Effector memory CD4-positive, alpha-beta T cell (primary cell): ENCODE measurements at places on chromosomes 16 and 17.

DNA sequence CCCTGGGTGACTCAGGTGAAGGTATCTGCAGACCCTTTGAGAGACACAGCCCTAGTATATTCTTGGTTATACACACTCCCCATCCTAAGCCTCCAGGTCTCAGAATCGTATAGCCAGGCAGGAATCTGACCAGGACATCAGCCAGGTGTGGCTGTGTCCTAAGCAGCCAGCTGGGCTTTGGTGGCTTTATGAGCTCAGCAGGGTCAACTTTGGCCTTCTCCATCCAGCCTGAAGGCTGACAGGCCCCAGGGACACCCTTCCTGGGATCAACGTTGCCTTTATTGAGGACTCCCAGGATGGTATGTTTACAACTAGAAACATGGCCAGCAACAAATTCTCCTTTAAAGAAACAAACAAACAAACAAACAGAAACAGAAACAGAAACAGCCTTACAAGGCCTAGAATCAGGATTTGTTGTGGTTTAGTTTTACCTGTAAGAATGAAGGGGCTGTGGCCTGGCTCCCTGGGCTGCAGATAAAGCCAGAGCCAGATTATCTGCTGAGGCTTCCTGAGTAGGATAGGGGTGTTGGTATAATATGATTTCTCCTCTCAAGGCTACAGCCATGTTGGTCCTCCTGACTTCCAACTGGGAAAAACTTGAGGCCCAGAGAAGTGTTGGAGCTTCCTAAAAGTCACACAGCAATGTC, 8.5 kb downstream of the KIF19 start:
- no peak for DNase-seq

DNA sequence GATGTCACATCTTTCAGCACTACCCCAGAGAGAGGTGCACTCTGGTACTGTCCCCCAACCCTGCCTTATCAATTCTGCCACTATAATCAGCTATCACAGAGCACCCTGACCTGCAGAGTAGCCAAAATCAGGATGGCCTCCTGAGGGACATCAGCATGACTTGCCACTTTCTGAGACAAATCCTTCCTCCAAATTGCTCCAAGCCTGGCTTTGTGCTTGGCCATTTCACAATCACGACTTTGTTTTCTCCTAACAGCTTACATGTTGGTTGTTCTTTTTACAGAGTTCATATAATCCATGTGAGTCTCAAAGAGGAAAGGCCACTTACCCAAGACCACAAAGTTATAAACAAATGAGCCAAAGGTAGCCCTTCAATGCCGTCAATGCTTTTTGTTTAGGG, 449.0 kb upstream of the CDH5 start:
- no peak for DNase-seq

- no peak for DNase-seq
These were observed 787 bp downstream of the ZFPM1 start for GRCh38 chr16:88453611-88454522.

GRCh38 chr17:82872591-82873520, 33.0 kb upstream of the ZNF750 start:
- no peak for DNase-seq

GRCh38 chr17:41972571-41973407, 6.2 kb downstream of the CNP start:
- no peak for DNase-seq

- no peak for DNase-seq
These were observed 9.0 kb upstream of the MAPK3 start for GRCh38 chr16:30131869-30132475.

DNA sequence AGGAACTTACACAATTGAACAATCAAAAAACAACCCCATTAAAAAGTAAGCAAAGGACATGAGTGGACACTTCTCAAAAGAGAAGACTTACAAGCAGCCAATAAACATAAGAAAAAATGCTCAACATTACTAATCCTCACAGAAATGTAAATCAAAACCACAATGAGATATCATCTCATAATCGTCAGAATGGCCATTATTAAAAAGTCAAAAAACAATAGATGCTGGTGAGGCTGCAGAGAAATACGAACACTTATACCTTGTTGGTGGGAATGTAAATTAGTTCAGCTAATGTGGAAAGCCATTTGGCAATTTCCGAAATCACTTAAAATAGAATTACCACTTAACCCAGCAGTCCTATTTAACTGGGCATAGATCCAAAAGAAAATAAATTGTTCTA, 301.9 kb upstream of the KCNJ16 start:
- no peak for DNase-seq

DNA sequence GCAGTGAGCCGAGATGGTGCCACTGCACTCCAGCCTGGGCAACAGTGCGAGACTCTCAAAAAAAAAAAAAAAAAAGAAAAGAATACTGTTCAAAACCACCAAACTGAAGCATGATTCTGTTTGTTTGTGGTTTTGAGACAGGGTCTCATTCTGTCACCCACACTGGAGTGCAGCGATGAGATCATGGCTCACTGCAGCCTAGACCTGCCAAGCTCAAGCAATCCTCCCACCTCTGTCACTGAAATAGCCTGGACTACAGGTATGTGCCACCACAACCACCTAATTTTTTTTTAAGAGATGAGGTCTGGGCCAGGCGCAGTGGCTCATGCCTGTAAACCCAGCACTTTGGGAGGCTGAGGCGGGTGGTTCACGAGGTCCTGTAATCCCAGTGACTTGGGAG, 4.3 kb downstream of the SUMO2 start:
- no peak for DNase-seq

- DNase-seq, result no peak
These were observed 5.6 kb downstream of the P2RX1 start for GRCh38 chr17:3910420-3911270.

GRCh38 chr16:86320237-86320595, 190.1 kb upstream of the FOXF1 start:
- DNase-seq, result no peak

GRCh38 chr17:78839235-78839761, 1.3 kb downstream of the USP36 start:
- no peak for DNase-seq

DNA sequence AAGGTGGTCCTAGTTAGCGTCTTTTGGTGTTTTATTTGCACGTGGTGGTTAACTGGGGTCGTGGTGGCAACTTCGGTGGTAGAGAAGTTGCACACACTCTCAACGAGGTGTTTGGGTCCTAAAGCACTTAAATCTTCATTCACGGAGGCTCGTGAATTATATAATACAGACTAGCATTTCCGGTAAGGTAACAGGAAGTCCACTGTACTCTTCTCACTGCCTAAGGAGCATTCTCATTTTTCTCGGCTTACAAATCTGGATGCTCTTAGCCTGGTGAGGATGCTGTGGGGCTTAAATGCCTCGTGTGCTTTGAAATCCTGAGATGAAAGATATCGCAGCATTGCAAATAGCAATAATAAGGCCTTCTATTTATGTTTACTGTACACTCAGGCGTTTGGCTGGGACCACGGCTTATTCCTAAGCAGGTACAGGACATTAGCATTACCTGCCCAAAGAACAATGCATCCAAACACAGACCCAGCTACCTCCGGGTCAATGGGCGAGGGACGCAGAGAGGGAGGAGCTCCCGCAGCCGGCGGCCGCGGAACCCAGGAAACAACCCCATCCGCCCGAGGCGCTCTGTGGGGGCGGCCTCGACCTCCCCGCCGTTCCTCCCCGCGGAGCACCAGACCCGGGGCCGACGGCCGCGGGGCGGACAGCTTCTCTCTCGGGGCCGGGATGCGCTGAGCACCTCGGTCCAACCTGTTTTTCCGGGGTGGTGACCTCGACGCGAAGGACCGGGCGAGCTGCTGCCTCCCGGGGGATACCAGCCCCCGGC, 856 bp downstream of the DNAJA2 start:
- DNase-seq, result peak; percentile 34

GRCh38 chr16:78235168-78235800, 135.8 kb downstream of the WWOX start:
- DNase-seq, result peak; percentile 36

DNA sequence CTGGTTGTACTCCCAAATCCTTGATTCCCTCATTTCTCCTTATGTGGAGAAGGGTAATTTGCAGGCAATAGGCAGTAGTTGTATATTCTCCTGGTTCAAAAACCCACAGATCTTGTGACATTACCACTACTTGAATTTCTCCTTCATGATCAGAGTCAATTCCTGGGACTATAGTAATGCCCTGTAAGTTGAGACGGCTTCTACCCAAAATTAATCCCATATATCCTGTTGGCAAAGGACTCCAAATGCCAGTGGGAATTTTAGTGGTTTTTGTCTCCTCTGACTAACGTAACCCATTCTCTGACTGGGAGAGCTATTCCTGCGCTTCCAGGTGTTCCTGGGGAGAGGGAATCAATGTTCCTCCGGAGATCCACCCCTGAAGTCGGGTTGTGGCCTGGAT, 11.6 kb upstream of the ZNF689 start:
- no peak for DNase-seq

GRCh38 chr17:8290043-8290442, 1.6 kb downstream of the RANGRF start:
- DNase-seq, result no peak
